ENCODE measurements at places on chromosomes 1 and 21. TPM values are rescaled to one million over a fixed set of nuclear protein-coding genes. Genes with fewer than 3 reads are reported as not detected.

ARMH1 gene
- 0.51 TPM for polyA plus RNA-seq

PTGFR gene
- polyA plus RNA-seq = 0.02 TPM

- no peak for DNase-seq
Observed at GRCh38 chr1:36377791-36378492, 7.8 kb downstream of the STK40 start.

DNA sequence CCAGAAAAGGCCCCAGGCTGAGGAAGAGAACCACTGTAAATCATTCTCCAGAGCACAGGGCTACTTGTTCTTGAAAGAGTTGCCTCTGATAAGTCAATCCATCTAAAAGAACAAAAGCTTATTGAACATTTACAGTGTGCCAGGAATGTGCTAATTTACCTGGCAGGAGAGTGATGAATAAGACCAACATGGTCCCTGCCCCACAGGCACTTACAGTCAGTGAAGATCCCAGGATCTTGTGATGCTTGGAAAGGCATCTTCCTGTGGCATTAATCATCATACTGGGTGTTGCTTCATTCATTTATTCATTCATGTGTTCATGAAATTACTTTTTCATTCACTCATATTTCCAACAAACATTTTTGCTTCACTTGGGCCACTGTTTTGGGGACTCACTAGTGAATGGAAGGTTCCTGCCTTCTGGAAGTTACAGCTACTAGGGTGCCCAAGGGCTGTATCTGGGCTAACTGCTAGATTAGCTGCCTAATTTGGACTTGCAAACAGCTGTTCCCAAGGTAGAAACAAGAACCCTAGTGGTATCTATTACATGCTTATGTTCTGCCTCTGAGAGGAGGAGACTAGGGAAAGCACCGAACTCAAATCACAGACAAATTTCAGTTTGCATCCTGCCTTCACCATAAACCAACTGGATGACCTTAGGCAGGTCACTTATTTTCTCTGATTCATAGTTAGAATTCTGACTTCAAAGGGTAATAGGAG is 133.5 kb downstream of the CLIC6 start:
- peak; percentile 85 for DNase-seq

CHI3L1 gene
- polyA plus RNA-seq = 0.33 TPM

GRCh38 chr1:214251354-214251753 is 29.6 kb upstream of the SMYD2 start:
- DNase-seq = no peak

DNA sequence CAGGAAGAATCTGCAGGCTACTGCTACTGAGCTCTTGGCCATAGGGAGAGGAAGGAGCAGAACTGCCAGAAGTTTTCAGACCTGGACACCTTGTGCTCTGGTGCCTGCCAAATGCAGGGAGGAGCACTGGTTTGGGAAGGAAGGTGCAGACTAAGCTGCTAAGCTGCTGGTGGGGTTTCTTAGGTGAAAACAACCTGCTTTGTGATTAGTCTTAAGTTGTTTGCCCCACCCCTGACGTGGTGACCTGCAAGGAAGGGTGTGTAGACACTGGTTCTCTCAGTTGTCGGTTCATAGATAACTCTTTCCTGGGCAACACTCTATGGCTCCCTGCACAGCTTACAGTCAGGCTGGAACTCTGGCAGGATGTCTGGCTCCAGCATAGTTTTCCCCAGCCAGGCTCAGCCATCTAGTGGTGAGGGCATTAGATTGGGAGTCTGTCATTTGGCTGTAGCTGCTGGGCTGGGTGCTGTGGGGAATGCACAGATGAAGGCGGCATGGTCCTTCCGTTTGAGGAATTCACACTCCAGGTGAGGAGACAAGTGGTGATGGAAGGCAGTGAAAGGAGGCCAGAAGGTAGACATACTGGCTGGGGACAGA is 10.3 kb upstream of the S100A10 start:
- no peak for DNase-seq

LDLRAD1 gene
- polyA plus RNA-seq = not detected

S100A1 gene
- polyA plus RNA-seq = 0.53 TPM

DNA sequence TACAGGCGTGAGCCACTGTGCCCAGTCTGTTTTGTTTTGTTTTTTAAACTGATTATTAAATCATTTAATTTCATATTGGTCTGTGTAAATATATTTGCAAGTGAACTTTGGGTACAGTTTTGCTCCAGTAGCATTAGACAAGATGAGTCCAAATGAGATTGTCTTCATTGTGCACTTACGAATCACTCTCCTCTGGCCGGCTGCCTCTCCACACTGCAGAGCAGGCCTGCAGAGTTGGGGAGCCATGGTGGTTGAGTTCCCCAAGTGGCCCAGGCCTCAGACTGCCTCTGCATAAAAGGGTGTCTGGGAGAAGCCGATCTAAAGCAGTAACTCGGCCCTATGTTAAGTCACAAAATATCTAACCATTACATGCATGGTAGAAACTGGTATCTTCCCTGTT is 74.8 kb downstream of the ATP5PO start:
- no peak for DNase-seq

DNA sequence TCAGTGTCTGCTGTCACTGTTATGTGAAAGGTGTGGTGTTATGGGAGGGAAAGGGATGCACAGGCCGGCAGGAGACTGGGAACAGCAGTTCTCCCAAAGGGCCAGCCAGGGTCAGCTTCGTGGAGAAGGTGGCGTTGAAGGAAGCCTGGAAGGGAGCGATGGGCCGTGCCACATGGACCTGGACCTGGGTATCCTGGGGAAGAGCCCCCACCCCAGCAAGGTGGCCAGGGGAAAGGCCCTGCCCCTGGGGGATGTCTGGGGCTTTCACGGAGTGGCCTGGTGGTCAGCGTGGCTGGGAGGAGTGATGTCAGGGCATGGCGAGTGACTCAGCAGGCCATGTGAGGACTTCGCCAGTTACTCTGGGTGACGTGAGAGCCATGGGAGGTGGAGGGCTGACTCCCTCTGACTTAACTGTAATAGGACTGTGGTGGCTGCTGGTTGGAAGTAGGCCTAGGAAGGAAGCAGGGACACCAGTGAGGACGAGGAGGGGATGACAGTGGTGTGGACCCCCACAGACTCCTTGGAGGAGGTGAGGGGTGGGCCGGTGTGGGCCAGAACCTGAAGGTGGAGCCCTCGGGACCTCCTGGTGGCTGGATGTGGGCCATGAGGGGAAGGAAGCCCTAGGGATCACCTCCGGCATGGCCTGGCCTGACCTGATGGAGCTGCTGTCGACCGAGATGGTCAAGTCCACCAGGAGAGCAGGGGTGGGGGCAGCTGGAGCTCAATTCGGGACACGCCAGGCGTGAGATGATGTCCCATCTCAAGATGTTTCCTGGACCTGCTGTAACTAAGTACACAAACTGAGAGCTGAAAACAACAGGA is 54.5 kb downstream of the BACE2 start:
- DNase-seq = no peak

TMPRSS15 gene
- not detected for polyA plus RNA-seq

CTSE gene
- polyA plus RNA-seq = 1.0 TPM

GRCh38 chr1:156601892-156602291 is 613 bp upstream of the GPATCH4 start:
- no peak for DNase-seq

GRCh38 chr1:77829851-77830250 is 50.4 kb downstream of the MIGA1 start:
- DNase-seq = no peak

DNA sequence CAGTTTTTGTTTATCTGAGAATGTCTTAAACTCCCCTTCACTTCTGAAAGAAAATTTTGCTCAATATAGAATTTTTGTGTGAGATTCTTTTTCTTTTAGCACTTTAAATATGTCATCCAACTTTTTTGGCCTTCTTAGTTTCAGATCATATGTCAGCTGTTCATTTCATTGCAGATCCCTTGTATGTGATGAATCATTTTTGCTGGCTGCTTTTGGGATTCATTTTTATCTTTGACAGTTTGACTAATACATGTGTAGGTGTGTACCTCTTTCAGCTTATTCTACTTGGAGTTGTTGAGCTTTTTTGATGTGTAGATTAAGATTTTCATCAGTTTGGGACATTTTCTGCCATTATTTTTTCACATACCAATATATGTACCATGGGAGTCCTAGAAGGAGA is 156.8 kb downstream of the FASLG start:
- peak; percentile 35 for DNase-seq

DNA sequence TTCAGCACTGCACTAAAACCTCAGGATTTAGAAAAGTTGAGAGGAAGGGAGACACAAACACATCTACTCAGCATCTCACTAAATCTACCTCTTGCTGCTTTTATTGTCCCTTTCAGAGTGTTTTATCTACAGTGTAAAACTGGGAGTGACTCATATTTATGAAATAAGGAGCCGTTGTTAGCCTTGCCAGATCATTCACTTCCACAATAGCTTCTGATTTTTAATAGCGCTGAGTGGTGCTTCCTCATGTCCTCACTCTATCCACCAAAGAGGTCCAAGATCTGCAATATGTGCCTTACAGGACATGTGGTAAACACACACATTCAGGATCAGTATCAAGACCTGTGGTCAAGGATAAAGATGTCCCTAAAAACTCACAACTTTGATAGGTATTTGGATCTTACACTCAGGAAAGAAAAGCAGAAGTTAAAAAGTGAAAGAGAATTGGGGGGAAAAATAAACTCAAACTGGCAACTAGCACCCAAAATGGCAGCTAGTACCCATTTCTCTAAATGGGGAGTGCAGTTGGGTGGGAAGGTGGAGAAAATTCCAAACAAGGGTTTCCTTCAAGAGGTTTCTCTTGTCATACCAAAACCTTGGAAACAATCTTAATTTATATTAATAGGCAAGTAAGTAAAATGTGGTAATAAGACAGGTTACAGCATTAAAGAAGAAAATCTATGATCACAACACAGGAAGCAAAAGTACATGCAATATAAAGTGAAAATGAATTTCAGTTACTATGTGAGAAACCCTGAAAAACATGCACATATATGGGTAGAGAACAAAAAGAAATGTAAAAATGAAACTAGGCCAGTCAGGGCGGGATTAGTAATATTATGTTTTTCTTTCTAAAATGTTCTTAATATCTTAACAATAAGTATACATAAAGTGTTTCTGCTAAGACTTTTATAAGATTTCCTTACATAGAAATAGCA is 15.9 kb downstream of the DUSP10 start:
- no peak for DNase-seq

GRCh38 chr1:231808990-231809389 is 182.4 kb downstream of the DISC1 start:
- peak; percentile 61 for DNase-seq

ADORA1 gene
- polyA plus RNA-seq = 0.74 TPM

GRCh38 chr1:211529453-211529852 is 37.5 kb upstream of the RD3 start:
- peak; percentile 29 for DNase-seq
